GDM1 (cell line): ENCODE measurements at places on chromosomes 1 and 21.

GRCh38 chr1:34740161-34740868 is 14.5 kb upstream of the GJB5 start:
- no peak for DNase-seq

DNA sequence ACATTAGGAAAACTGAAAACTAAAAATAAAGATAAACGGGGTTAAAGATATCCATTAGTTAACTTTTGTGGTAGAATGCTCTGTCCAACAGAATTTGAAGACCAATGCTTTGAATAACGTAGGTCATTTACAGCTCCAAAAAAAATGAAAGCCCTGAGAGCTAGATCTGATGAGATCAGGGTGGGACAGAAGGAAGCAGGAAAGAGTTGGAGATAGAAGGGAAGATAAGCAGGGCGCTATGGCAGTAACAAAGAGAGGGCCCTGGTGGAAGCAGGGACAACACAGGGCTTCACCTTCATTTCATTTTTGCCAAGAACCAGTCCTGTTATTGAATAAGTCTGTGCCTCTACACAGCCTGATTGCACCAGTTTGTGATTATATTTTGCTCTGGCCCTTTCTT is 51.0 kb upstream of the RGS8 start:
- no peak for DNase-seq

DNA sequence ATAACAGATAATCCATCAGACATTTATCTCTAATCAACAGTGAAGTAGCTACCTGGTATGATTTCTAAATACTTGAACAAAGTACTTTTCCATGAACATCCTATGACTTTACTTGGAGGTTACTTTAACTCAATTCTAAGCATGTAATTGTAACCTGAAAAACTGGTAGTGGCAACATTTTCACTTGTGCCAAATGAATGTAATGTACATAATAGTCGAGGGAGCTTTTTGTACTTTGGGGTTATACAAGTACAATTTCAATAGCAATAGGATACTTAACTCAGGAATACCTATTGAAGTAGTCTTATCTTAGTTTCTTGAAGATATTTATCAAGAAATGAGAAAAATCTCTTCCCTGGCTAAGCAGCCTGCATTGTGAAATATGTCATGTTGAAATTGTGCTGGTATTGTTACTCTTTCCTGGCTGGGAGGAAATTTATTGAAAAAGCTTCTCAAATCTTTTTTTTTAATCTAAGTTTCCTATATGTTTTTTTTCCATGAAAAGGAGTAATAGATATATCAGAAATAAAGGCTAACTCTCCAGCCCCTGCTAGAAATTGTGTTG is 33.7 kb upstream of the CACYBP start:
- no peak for DNase-seq

- no peak for DNase-seq
Observed at GRCh38 chr1:202834771-202835547, 24.2 kb downstream of the PCAT6 start.

- no peak for DNase-seq
Observed at GRCh38 chr1:81894867-81895266, 94.1 kb downstream of the ADGRL2 start.

DNA sequence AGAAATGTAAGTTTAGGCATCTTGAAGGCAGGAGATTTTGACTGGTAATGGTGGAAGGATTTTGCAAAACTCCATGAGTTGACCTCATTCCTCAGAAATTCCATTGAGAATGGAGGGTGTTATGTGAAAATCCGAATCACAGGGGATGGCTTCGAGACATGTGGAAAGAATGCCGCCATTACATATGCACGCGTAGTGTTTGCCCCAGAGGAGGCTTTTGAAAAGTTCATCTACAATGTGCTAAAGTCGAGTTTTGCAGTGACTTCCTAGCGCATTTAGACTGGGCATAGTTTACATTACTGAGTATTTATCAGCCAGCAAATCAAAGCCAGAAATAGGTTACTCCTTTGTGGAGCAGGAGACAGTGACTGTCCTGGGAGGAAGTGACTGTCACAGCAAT is 307.4 kb downstream of the KIF26B start:
- no peak for DNase-seq

DNA sequence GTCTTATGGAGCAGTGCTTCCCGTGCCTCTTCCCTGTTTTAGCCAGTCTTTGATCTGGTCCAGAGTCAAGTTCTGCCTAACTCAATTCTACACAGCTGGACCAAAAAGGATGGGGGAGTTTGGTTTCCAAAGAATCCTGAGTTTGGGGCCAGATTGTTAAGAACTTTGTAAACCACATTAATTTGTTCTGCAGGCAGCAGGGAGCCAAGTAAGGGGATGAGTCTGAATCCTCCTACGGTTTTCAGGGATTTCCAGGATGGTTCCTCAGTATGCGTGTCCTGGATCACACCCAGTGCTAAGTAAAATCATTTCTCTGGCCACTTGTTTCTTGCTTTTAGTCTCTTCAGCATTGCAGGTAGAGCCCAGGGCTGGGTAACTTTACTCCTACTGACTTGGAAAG is 26.1 kb upstream of the GJA5 start:
- no peak for DNase-seq

GRCh38 chr1:7119156-7119555 is 333.9 kb downstream of the CAMTA1 start:
- DNase-seq = no peak

- no peak for DNase-seq
Observed at GRCh38 chr1:20373286-20373685, 82.6 kb downstream of the VWA5B1 start.

DNA sequence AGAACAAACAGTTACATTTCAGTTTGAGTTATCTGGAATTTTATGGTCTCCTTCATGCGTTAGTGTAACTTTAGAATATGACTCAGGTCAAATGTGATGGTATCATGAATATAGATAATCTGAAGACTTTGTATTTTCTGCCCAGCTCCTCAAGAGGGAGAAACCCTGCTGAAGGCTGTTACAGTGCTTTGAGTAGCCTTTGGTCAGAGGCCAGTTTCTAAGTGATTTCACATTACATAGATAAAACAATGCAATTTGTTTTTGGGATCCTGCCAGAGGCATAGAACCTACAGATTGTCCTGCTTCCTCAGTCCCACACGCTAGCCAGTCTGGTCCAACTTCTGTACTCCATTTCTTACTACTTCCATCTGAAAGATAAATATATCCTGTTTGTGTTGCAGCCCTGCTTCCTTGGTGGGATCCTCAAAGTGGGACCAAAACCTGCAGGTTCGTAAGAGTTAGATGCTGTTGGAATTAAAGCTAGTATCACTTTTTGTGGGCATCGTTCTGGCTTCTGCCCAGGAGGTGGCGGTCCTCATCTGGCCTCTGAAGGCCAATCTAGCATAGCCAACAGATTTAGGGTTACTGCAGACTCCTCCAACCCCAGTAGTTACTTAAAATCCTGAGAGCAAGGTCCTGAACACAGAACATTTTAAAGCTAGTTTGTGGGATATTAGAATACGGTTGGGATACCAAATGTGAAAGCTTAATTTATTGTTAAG is 645.8 kb upstream of the USP24 start:
- DNase-seq = no peak

DNA sequence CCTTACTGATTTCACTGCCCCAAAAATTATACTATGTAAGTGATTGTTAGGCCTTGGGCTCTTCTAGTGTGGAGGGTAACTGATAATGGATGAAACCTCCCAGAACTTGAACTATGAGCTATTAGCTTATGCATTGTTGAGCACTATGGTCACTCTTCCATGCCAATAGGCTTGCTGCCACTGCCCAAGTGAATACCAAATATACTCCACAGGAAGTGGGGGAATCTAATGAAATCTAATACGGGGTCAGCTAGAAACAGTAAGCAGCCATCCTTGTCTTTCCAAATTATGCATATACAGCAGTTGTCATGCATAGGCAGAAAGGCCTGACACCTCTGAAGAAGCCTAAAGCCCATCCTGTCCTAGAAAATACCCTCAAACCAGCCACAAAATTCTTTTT is 198.7 kb upstream of the PTBP2 start:
- no peak for DNase-seq

GRCh38 chr1:6906783-6907182 is 121.5 kb downstream of the CAMTA1 start:
- DNase-seq = no peak

DNA sequence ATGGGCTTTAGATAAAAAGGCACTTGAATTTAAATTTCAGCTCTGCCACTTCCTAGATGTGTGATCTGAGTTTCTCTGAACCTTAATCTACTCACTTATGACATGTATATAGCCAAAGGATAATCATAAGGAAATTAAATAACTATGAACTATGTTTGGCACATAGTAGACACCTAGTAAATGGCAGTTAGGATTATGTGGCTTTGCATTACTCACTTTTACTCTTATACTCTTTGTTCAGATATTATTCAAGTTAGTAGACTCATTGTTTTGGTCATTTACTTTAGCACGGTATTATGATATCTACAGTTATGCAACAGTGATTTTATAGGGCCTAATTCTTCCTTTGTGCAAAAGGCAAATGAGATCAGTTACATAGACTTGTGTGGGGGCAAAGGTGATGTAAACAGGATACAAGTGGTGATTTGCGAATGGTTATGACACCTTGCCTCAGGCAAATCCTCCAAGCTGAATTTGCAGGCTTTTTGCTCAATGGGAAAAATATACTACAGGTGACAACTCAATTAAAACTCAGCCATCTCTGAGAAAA is 297.2 kb upstream of the PBX1 start:
- no peak for DNase-seq
